ENCODE measurements at places on chromosomes 4 and X.

GRCh38 chrX:49260221-49260985 is 4.1 kb downstream of the FOXP3 start:
- DNase-seq: no peak

DNA sequence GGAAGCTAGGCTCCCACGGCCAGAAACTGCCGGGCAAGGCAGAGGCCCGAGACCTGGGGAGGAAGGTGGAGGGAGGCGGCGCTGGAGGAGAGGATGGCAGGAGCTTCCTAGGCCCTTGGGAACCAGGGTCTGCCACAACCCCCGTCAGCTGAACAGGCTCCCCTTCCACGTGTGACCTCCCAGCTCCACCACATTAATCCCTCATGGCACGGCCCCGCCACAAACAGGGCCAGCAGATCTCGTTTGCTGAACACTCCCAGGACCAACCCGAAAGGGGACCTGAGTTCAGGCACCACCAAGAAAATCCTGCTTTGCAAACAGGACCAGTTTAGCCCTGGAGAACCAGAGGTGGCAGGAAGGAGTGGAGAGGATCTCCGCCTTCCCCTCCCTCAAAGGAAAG is 62.7 kb downstream of the FHDC1 start:
- no peak for DNase-seq

- DNase-seq: no peak
Measured at GRCh38 chr4:24116107-24116506, 226.3 kb upstream of the PPARGC1A start.

DNA sequence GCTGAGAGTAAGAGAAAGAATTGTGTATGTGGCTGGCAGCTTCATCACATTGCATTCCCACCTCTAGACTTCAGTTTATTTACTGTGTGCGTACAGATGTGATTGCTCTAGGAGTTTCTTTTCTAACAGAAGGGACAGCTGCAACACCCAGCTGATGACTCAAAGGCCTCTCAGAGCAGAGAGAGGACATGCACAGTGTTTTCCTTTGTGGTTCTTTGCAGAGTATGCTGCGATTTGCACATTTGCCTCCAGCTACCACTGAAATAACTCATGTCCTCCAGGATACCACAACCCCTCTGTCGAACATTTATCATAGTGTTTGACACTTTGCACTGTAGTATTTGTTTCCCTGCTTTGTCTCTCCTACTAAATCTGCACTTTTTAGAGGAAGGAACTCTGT is 294.1 kb downstream of the STIM2 start:
- DNase-seq: no peak

- no peak for DNase-seq
Measured at GRCh38 chr4:25749150-25749794, 93.6 kb downstream of the SLC34A2 start.

GRCh38 chr4:139986689-139987501 is 167.1 kb downstream of the MAML3 start:
- no peak for DNase-seq

GRCh38 chr4:5839332-5839731 is 53.6 kb downstream of the CRMP1 start:
- DNase-seq: no peak

GRCh38 chr4:165288639-165289422 is 38.6 kb upstream of the MSMO1 start:
- DNase-seq: no peak

GRCh38 chrX:120468479-120468824 is 644 bp downstream of the LAMP2 start:
- no peak for DNase-seq

GRCh38 chrX:46184749-46185148 is 360.5 kb downstream of the ZNF674 start:
- DNase-seq: no peak

GRCh38 chrX:134764202-134764785 is 106.0 kb upstream of the PLAC1 start:
- DNase-seq: no peak

GRCh38 chr4:8283631-8284121 is 14.1 kb downstream of the HTRA3 start:
- DNase-seq: no peak

GRCh38 chrX:119502727-119503483 is 34.7 kb downstream of the SLC25A5 start:
- DNase-seq: no peak

- no peak for DNase-seq
Measured at GRCh38 chr4:173835903-173836302, 305.9 kb upstream of the HAND2 start.

- DNase-seq: no peak
Measured at GRCh38 chr4:94011190-94011589, 182.6 kb downstream of the ATOH1 start.

- DNase-seq: no peak
Measured at GRCh38 chrX:119721487-119721886, 28.5 kb upstream of the SEPTIN6 start.

- no peak for DNase-seq
Measured at GRCh38 chr4:36207831-36208520, 36.3 kb downstream of the ARAP2 start.

Measured in activated naive CD4-positive, alpha-beta T cell (primary cell).